Fibroblast of the aortic adventitia (primary cell): ENCODE measurements at places on chromosomes 1 and 21. TPM values are rescaled to one million over a fixed set of nuclear protein-coding genes. Genes with fewer than 3 reads are reported as not detected.

Gene OPRD1
- not detected in 2 replicates for total RNA-seq

Gene TMOD4
- total RNA-seq = 0.54 TPM in 1 of 2 replicates, not detected in the other

Gene TIAM1
- 7.8 and 15.1 TPM in 2 replicates for total RNA-seq

Gene FCGR1A
- not detected in 2 replicates for total RNA-seq

Gene AADACL4
- total RNA-seq = not detected in 2 replicates

Gene CFAP45
- total RNA-seq = 0.27 and 1.4 TPM in 2 replicates

Gene PGLYRP4
- not detected in 2 replicates for total RNA-seq

Gene CFAP141
- total RNA-seq = not detected in 2 replicates

Gene S100B
- 1.1 and 1.2 TPM in 2 replicates for total RNA-seq

Gene FMO5
- 1.8 and 3.3 TPM in 2 replicates for total RNA-seq

Gene PLA2G2D
- total RNA-seq = not detected in 2 replicates

Gene C1orf146
- total RNA-seq = not detected in 2 replicates

Gene A3GALT2
- total RNA-seq = not detected in 2 replicates

Gene AMPD1
- not detected in 2 replicates for total RNA-seq

Gene CR1L
- total RNA-seq = not detected in 2 replicates

Gene TSPAN2
- total RNA-seq = 0.18 and 2.5 TPM in 2 replicates

Gene KCNQ4
- not detected in 2 replicates for total RNA-seq

Gene NBPF4
- not detected in 2 replicates for total RNA-seq

Gene SLC44A5
- total RNA-seq = 0.45 TPM in 1 of 2 replicates, not detected in the other

Gene FAM72B
- 2.8 and 5.6 TPM in 2 replicates for total RNA-seq

Gene CAPN8
- not detected in 2 replicates for total RNA-seq

Gene NOTCH2
- total RNA-seq = 122 and 143 TPM in 2 replicates

Gene CYP4A11
- total RNA-seq = not detected in 2 replicates

Gene HSPA13
- 21.0 and 78.3 TPM in 2 replicates for total RNA-seq

Gene OR10Z1
- total RNA-seq = not detected in 2 replicates

Gene GJA9
- total RNA-seq = 0.09 TPM in 1 of 2 replicates, not detected in the other

Gene ADORA1
- 0.72 and 6.5 TPM in 2 replicates for total RNA-seq

Gene RYR2
- 0.25 TPM in 1 of 2 replicates, not detected in the other for total RNA-seq

Gene IGSF5
- total RNA-seq = 0.09 TPM in 1 of 2 replicates, not detected in the other

Gene MYBPHL
- total RNA-seq = not detected in 2 replicates

Gene SPRR2A
- total RNA-seq = not detected in 2 replicates

Gene CYP4Z1
- total RNA-seq = not detected in 2 replicates

Gene AGO1
- total RNA-seq = 15.3 and 20.3 TPM in 2 replicates

Gene TMEM125
- not detected in 2 replicates for total RNA-seq

Gene PRR9
- total RNA-seq = not detected in 2 replicates

Gene GPR161
- 7.0 and 12.3 TPM in 2 replicates for total RNA-seq

Gene HMGB4
- total RNA-seq = not detected in 2 replicates

Gene RNU1-1
- under 0.01 and 2,882 TPM in 2 replicates for total RNA-seq

Gene MTHFR
- total RNA-seq = 42.9 and 55.4 TPM in 2 replicates

Gene BGLAP
- 0.18 TPM in 1 of 2 replicates, not detected in the other for total RNA-seq

Gene RGS18
- not detected in 2 replicates for total RNA-seq

Gene YBX1
- 449 and 792 TPM in 2 replicates for total RNA-seq

Gene NR1I3
- total RNA-seq = not detected in 2 replicates

Gene CD53
- total RNA-seq = not detected in 2 replicates

Gene ZBTB7B
- 14.0 and 15.4 TPM in 2 replicates for total RNA-seq

Gene RNASEL
- 9.5 and 12.3 TPM in 2 replicates for total RNA-seq

Gene ZMYM4
- 47.8 and 52.2 TPM in 2 replicates for total RNA-seq

Gene CFAP107
- total RNA-seq = not detected in 2 replicates

Gene SLC22A15
- 4.2 and 7.2 TPM in 2 replicates for total RNA-seq

Gene YARS1
- total RNA-seq = 96.7 and 186 TPM in 2 replicates

Gene PGBD5
- not detected in 2 replicates for total RNA-seq

Gene GCSAML
- not detected in 2 replicates for total RNA-seq

Gene KIF21B
- total RNA-seq = under 0.01 TPM in 1 of 2 replicates, not detected in the other
